Cerebellum (tissue), 4 donors: ENCODE measurements at places on chromosomes 7 and 10.

DNA sequence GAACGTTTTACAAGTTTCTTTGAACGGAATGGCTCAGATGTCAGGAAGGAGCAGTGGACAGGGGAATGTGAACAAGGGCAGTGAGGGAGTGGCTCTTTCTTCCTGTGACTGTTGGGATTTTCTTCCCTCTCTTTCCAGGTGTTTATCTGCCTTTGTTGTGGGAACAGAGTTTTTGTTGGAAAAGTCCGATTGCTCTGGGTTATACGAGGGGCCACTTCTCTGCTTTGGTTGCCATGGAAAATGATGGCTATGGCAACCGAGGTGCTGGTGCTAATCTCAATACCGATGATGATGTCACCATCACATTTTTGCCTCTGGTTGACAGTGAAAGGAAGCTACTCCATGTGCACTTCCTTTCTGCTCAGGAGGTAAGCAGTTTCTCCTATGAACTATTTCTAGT lies 41.4 kb downstream of the ZRANB1 start:
- DNase-seq: no peak

DNA sequence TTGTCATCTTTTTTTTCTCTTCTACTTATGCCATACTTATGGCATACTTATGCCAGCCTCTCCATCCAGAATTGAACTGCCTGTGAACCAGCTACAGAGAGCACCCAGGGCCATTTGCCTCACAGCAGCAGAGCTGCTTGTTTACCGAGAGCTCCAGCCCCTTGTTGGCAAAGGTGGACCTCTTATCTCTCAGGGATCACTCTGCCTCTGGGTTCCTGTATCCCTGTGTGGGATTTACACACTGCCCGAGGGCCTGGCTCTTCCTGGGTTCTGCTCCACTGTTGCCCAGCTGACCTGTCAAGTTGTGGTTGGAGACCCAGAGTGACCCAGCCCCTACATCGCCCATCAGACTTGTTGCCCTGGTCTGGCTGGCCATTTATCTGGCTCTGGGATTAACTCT lies 22.3 kb downstream of the MRPS33 start:
- no peak for DNase-seq

GRCh38 chr7:134016223-134016941 lies 110.8 kb upstream of the LRGUK start:
- peak; percentile 36 for DNase-seq

- no peak for DNase-seq
These were observed 31.5 kb upstream of the OR9A4 start for GRCh38 chr7:141884539-141885225.

GRCh38 chr10:110684800-110685446 lies 40.8 kb downstream of the RBM20 start:
- no peak for DNase-seq
